ENCODE measurements at places on chromosomes 11 and 22.

DNA sequence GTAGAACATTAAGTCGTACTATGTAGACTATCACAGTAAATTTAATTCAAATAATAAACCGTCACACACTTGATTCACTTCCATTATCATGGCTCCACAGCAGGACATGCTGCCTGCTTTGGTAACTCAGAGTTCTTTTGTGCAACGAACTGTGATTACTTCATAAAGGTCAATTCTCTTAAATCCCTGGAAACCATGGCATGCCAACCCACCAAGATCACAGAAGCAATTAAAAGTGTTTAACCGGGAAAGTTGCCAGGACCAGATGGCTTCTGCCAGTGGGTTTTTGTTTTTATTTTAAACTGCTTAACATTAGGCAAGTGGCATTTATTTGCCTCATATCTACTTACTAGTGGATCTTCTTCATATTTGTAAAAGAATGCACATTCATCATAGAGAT, 1162.1 kb downstream of the DLG2 start:
- no peak for DNase-seq

GRCh38 chr11:19080579-19080993, 20.1 kb upstream of the MRGPRX2 start:
- DNase-seq, result no peak

- DNase-seq, result no peak
Measured at GRCh38 chr11:22920939-22921565, 60.8 kb upstream of the CCDC179 start.

DNA sequence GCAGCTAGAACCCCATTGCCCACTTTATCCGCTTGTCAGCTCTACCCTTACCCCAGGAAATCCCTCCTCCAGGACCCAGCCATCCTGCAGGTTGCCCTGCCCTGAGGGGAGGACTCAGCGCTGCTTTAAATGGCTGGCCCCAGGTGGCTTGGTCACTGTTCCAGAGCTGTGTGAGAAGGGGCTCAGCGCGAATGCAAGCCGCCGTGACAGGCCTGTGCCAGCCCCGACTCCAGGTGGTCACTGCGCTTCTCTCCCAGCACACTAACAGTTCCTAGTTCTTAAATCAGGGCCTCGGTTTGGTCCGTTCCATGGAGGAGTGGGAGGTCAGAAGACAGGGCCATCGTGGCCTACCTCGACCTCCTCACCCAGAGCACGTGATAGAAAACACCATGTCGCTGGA, 65.7 kb upstream of the TBCEL start:
- DNase-seq, result no peak

GRCh38 chr22:48240935-48241230, 1478.4 kb downstream of the TBC1D22A start:
- no peak for DNase-seq

DNA sequence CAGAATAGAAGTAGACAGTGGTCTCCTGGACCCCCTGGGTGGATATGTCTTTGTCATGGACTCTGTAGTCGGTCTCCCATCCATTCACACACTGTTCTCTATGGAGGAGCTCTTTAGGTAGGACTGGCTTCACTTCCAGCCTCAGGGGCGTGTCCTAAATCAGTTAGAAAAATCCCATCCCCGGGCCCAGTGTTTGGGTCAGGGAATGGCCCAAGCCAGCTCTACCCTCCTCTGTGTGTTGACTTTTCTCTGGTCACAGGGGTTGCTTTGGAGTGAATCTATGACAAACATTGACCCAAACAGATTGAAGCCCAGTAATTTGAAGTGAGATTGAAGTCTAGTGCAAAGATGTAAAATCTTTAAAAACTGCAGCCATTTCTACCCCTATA, 34.0 kb downstream of the WEE1 start:
- no peak for DNase-seq

DNA sequence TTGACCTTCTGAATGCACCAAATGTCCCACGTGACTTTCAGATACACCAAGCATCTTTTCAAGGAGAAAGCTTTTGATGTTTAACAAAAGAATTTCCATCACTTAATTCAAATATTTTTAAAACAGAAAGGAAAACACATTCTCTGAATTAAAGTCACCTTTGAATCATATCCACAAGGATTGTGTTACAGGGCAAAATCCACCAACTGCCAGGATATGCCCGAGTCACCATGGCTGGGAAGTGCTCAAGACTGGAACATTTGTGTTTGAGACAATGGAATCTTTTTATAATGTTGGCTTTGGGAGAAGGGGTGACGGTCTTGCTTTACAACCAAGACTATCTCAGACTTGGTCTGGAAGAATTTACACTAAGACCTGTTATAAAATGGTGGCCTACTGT, 40.8 kb downstream of the BID start:
- no peak for DNase-seq

- DNase-seq, result no peak
Measured at GRCh38 chr22:37273846-37274225, 8.5 kb upstream of the CYTH4 start.

GRCh38 chr11:46599340-46600193, 5.7 kb upstream of the AMBRA1 start:
- no peak for DNase-seq

- DNase-seq, result no peak
Measured at GRCh38 chr22:24390576-24390975, 36.8 kb upstream of the ADORA2A start.

DNA sequence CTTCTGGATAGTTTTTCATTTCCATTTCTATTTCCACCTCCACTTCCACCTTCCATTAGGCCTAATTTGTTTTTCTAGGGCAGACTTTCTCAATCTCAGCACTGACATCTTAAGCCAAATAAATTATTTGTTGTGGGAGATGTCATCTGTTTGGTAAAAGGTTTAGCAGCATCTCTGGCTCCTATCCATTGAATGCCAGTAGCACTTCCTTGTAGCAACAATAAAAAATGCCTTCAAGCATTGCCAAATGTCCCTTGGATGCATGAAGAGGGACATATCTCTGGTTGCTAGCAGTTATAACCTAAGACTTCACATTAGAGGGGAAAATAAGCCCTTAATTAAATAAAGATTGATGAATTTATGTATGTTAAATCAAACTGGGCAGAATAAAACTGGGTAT, 1.9 kb downstream of the OR52A5 start:
- DNase-seq, result no peak

DNA sequence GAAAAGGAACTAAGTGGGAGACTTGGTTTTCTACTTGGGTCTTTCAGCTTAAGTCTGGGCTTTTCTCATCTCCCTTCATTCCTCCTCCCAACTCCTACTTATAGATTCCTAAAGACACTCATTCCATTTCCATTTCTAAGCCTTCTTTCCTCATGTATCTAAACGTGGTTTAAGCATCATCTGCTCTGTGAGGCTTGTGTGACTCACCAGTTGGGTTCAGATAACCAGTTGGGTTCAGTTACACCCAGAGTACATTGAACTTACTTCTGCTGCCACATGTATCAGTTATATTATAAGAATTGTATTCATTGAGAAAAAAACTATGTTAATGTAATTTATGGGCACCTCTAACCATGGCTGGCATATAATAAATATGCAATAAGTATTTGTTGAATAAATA, 831.2 kb upstream of the CCDC90B start:
- no peak for DNase-seq

DNA sequence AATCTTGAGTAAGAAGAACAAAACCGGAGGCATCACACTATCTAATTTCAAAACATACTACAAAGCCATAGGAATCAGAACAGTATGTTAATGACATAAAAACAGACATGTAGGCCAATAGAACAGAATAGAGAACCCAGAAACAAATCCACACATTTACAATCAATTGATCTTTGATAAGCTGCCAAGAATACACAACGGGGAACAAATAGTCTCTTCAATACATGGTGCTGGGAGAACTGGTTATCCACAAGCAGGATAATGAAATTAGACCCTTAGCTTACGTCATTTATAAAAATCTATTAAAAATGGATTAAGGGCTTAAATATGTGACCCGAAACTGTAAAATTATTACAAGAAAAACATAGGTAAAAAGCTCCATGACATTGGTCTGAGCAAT, 417.7 kb downstream of the INSC start:
- no peak for DNase-seq

DNA sequence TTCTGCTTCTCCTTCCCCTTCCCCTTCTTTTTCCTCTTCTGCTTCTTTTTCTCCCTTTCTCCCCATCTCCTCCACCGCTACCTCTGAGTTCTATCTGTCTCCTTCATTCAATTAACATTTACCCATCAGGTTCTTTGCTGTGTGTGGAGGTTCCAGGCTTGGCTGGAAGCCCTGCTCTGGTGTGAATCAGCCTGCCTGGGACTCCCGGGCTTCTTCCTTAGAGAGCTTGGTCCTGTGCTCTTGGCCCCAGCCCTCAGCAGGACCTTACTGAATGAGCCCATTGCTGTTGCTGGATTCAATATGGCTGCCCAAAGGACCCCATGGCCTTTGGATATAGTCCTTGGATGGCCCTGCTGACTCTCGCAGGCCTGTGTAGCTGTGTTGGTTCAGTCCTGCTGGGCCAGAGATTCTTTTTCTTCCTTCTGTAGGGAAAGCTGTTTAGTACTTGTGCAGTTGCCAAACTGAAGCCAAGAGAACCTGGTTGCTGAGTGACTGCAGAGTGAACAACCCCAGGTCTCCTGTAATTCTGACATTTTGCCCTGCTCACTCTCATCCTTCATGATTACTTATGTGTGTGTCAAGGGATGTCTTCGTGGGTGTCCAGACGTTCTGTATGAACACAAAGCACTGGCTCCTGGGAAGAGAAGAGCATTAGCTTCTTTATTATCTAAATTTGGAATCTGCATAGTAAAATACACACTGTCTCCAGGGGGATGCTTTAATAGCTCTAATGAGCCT, 81.0 kb upstream of the ZBED5 start:
- no peak for DNase-seq

GRCh38 chr11:115322553-115323203, 181.5 kb downstream of the CADM1 start:
- DNase-seq, result no peak

DNA sequence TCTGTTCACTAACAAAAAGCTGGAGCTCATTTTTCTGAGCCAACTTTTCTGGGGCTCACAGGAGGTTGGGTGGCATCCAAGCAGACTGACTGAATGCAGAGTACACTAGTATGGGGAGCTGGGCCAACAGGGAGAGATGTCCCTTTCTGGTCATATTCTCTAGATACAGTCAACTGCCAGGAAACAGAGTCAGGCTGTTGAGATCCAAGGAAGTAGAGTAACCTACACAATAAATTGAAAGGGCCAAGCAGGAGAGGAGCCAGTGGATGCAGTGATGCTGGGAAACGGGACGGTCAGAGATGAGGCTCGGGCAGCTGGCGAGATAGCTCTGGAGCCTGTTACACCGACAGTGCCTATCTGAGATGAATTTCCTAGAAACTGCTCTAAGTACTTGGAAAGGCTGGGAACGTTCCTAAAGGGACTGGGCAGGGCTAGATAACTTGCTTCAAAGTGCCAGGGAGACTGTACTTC, 71.1 kb downstream of the LARGE2 start:
- DNase-seq, result no peak

DNA sequence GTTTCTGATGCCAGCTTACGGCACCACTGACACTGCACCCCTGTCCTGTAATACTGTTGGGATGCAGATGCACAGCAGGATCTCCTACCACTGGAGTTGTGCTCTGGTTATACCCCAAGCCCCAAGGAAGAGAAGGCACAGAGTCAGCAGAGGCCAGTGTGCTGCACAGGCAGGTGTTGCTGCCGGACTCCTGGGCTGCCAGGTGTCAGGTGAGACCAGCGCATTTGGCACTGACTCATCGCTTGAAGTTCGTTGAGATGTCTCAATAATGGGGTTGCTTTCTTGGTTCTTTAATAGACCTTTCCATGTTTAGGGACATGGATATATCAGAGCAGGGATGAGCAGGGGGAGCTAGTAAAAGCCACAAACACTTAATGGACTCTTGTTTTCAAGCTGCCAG, 75.7 kb upstream of the TTC12 start:
- DNase-seq, result no peak

DNA sequence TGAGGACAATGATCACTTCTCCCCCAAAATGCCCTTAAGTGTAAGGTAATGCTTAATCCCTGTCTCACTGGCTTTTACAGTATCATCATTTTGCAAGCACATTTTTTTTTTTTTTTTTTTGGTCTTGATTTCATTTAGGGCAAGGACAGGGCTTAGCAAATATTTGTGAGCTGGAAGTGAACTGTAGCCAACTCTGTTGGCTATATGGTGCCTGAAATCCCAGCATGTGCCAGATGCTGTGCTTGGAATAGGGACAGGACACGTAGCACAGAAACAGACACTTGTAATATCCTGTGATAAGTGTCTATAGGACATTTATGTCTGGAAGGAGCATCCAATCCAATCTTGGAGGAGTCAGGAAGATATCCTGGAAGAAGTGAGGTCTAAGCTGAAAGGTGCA, 198.3 kb downstream of the NAV2 start:
- no peak for DNase-seq

GRCh38 chr11:41050791-41051190, 408.7 kb downstream of the LRRC4C start:
- no peak for DNase-seq

DNA sequence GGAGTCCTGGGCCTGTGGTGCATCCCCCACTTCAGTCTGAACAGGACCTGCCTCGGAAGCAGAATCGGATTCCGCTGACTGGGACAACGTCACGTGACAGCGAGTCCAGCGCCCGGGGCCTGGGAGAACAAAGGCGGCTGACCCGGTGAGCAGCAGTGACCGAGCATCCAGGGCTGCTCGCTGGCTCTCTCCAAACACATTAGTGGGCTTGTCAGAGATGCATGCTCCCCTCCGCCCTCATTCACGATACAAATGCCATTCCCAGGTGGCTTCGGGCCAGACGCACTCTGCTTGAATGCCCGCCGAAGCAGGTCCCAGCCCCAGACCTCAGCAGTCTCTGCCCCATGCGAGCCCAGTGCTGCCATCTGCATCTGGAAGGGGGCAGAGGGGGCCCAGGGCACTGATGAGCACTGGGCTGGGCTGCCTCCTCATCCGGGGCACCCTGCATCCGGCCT, 91.0 kb downstream of the WNT7B start:
- no peak for DNase-seq

DNA sequence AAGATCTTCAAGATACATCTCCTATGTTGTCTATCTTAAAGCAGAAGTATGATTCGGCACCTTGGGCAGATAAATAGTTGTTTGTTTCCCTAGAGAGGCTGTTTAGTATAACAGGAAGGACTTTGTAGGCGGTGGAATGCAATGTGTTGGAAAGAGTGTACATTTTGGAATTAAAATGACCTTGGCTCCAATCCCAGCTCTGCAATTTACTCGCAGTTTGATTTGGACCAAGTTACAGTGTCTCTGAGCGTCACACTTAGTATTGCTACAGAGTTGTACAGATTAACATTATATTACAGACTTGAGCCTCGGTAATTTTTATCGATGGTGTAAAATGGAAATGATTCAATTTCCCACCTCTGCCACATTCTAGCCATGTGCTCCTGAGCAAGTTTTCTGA, 265.3 kb downstream of the OPCML start:
- no peak for DNase-seq

GRCh38 chr11:103077554-103077953, 14.4 kb downstream of the DCUN1D5 start:
- no peak for DNase-seq

Measured in activated B cell treated with CpG ODN at 0.5 μM for 24 hours (primary cell).